Stimulated activated CD8-positive, alpha-beta memory T cell treated with anti-CD3 and anti-CD28 coated beads, Interleukin-4, amount 100 ng/mL, for 48 hours (primary cell): ENCODE measurements at places on chromosomes 3 and 15.
A peak's percentile ranks its signal among the peaks of the same experiment; 100 is the strongest.

DNA sequence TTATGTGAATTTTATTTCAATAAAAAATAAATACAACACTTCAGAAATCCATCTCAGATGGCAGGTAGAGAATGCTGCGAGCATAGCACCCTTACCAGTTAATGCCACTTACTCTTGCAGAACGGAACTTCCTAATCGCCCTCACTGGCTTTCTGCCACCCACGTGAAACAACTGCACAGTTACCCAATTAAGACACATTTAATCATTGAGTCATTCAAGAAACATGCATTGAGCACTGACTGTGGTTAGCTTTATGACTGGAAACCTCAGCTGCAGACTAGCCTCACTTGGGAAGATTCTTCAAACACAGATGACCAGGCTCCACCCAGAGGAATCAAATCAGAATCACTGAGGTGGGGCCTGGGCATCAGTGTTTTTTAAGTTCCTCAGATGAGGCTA lies 5.6 kb upstream of the MFGE8 start:
- peak; percentile 62 for DNase-seq

- no peak for DNase-seq
Observed at GRCh38 chr3:106510206-106510605, 641.4 kb upstream of the CBLB start.

DNA sequence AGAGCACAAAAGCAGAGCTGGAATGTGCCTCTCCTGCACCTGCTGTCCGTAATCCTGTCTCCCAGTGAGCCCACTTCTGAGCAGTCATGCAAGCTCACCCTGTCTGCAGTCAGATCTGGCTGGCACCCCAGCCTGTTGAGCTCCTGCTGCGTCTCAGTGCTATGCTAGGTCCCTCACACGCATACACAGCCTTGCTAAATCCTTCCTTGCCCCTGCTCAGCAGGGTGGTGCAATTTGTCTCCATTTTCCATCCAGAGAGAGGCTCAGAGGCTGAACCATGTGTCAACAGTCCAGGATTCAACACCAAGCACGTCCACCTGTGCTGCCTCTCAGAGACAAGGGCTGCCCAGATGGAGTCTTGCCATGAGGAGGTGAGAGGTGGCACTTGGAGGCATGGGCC lies 11.0 kb downstream of the POMGNT2 start:
- DNase-seq = no peak

GRCh38 chr3:70754314-70754713 lies 441.9 kb upstream of the MDFIC2 start:
- DNase-seq = no peak

- DNase-seq = no peak
Observed at GRCh38 chr3:42829628-42830436, 20.6 kb downstream of the ACKR2 start.

DNA sequence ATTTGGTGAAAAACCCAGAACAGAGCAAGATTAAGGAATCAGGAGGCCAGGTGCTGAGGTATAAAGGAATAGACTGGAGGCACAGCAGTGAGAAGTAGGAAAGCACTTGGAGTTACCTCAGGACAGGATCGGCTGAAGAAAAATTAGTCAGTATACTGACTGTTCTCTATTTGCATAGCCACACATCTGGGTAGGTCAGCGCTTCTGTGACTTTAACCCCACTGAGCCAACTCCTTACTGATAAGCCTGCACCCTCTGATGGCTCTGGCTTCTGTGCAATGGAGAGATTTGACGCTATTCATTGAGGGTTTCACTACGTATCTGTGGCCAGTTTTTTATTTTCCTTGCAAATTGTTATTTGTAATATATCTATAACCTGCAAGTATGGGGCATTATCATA lies 22.3 kb downstream of the MECOM start:
- DNase-seq = no peak

GRCh38 chr15:62734706-62735105 lies 307.8 kb upstream of the TPM1 start:
- no peak for DNase-seq

DNA sequence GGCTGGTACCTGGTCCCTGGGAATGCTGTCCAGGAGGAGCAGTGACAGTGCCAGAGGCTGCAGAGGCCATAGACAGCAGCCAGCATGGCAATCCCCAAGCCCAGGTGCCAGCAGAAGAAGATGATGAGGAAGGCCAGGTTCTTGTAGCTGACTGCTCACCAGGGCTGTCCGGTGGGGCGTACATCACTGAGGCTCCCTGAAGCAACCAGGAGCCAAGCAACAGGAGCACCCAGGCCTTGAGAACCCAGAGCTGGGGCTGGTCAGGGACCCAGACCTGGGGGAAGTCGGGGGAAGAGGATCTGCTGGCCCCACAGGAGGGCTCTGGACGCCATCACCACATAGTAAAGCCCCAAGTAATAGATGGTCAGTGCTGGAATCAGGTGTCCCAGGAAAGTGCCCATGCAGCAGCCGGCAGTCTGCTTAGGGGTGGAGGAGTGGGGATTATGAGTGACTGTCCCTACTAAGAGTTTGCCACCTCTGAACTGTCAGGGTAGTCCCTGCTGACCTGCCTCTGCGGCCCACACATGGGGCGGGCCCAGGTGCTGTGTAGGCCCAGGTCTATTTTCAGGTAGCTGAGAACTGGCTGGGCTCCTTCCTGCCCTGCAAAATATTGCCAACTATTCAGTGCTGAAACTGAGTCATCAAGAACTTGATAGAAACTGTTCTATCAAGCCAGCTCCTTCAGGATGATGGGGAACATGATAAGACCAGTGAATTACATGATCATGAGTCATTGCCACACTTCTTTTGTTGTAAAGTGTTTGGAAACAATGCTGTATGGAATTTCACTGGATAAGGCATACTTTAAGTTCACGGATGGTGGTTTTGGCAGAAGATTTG lies 68.7 kb downstream of the CHRD start:
- DNase-seq = no peak

GRCh38 chr3:16347548-16347947 lies 82.5 kb downstream of the OXNAD1 start:
- DNase-seq = no peak

GRCh38 chr15:49495993-49496753 lies 73.1 kb downstream of the FGF7 start:
- no peak for DNase-seq

GRCh38 chr15:51390966-51391422 lies 49.5 kb downstream of the GLDN start:
- no peak for DNase-seq

DNA sequence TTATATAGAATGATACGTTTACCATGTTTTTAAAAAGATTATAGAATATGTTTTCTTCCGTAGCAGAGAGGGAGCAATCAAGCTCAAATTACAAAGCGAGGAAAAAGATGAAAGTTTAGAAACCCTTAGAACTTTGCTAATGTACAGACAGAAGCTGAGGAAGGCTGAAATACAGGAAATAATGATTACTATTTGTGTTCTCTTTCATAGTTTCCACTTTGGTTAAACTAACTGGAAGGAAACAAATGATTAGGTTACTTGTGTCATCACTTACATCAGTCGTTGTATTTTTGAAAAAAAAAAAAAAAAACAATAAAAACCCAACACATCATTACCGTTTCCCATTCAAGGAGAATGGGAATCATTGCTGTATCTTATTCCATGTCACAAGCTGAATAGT lies 337.8 kb upstream of the CBLB start:
- no peak for DNase-seq

- no peak for DNase-seq
Observed at GRCh38 chr15:80926126-80926525, 63.5 kb downstream of the MESD start.

DNA sequence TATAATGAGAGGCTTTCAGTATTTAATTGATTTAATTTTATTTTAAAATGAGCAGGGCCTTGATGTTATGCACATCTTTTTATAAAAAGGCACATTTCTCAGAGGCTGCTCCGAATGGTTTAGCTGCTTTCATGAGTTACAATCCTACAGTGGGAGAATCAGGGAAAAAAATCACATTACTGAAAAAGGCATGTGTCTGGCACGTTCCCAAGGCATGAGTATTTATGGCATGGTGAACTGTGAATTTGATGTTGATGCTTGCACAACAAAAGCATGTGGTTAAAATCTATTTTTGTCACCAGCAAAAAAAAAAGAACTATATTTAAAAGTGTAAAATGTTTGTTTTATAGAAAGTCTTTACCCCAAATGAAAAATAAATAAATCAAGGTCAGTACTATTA lies 485.2 kb upstream of the ROBO2 start:
- DNase-seq = no peak

DNA sequence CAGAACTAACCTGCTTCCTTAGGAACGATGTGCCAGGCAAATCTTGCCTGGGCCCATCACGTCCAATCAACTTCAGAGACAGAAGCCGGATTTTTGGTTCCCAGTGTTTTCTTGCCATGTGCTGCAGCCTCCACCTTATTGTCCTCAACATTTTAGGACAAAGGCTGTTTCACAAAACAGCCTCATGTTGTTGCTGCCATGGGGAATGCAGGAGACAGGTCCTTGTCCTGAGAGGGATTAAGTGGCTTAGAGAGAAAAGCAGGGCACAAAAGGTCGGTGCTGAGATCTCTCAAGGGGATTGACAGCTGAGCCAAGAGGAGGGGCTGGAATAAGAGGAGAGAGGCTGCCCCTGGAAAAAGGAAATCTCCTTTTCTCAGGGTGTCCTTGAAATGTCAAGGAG lies 11.3 kb upstream of the NMNAT3 start:
- no peak for DNase-seq

GRCh38 chr3:14141602-14142341 lies 16.9 kb downstream of the TMEM43 start:
- no peak for DNase-seq

DNA sequence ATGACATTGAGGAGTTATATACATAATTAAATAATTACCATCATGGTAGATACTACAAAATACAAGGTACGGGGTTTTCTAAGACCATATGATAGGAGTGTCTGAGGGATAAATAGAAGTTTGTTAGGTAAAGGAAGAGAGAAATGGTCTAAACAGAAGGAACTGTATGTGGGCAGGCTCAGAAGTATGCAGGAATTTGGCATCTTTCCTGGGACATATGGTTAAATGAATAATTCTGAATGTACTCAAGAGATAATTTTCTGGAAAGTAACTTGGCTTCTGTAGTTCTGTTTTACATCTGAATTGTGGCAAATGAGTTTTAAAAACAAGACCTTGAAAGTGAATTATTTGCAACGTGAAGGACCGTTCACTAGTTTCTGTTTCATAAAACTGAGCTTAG lies 17.5 kb downstream of the LMCD1 start:
- DNase-seq = no peak

DNA sequence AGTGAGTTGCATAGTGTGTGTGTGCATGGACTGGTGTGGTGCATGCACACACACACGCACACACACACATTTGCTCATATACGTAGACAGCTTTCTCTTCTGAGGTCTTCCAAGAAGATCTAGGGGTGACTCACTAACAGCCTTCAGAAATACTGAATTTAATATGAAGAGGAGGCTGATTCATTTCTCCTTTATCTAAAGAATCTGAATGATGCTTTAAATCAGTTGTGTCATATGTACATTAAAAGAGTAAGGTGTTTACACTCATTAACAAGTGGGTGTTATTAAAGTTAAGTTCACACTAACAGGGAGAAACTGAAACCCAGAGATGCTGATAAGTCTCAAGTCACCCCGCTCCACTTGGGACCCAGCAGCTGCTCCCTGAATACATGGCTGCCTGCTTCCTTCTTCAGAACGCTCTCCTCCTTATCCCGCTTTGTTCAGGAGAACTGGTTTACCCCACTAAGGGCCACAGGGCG lies 22.0 kb downstream of the TMPRSS7 start:
- no peak for DNase-seq

DNA sequence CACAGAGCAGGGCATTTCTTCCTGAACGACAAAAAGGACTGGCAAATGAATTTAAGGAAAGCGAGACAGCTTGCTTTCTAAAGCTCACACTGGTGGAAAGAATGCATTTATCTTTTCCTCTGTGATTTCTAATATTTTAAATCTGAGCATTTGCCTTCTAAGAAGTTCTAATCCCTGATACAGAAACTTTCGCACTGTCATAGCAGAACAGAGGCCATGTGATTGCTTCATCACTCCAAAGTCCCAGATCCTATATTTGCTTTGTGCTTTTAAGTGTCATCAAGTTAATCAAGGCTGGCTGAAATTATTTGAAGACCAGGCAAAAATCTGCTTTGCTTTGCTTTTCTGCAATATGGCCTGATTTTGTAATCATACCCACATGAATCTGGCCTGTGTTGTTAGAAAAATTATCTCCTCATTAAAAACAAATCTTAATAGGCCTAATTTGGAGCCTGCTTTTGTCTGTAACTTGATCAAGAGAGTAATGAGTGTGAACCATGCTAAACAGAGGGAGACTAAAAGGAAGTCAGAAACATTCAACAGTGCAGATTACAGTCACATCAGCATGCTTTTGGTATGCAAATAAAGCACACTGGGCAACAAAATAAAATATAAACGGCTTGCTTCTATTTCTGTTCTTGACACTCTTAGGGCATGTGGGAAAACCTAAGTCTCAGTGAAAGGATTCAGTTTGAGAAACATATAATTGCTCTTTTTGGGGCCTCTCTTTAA lies 178.2 kb upstream of the ADAMTS9 start:
- no peak for DNase-seq

DNA sequence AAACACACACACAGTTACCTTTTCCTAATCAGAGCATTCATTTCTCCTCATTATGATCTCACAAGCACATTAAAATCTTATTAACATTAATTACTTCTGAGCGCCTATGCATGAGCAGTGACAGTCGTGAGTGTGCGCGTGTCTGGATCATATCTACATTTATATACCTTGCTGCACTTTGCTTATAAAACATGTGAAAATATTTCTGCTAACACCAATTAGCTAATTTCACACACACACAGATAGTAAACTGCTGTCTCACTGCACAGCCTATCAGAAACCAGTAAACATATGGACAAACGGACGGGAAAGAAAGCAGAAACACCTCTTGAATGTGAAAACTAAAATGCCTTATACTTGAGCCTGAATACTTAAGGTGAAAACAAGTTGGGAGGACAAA lies 64.8 kb downstream of the ZBTB20 start:
- no peak for DNase-seq

DNA sequence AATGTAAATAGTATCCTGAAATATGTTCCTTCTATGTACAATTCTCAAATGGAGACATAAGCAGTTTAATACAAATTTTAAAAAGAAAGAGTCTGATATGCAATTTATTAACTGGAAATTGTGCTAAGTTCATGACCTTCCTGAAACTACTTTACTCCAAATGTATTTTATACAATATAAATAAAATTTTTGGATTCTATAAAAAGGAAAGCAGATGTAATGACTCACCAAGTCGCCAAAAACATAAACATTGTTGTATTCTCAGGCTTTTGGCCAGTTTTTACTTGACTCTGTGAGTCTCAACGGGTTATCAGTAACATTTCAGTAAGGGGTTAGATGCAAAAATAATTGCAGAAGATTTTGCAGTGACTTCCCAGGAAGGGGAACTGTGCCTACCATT lies 948.2 kb downstream of the EPHA3 start:
- DNase-seq = no peak

DNA sequence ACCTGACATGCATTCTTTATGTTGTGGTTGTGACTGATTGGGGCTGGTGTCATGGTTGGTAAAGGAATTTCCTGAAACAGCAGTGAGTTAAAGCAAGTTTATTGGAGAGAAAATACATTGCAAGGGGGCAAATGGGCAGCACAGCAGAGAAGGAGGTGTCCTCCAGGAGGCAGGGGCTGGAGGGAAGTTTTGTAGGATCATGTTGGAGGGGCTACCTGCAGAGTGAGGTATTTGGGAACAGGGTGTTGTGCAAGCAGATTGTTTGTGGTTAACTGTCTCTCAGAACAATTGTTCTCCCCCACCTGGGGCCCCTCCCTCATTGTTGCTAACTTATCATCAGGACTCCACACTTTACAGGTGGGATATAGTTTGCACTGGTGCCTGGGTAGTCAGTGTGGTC lies 196.0 kb downstream of the NSUN3 start:
- DNase-seq = no peak
